ENCODE measurements at places on chromosomes 7 and 10.

DNA sequence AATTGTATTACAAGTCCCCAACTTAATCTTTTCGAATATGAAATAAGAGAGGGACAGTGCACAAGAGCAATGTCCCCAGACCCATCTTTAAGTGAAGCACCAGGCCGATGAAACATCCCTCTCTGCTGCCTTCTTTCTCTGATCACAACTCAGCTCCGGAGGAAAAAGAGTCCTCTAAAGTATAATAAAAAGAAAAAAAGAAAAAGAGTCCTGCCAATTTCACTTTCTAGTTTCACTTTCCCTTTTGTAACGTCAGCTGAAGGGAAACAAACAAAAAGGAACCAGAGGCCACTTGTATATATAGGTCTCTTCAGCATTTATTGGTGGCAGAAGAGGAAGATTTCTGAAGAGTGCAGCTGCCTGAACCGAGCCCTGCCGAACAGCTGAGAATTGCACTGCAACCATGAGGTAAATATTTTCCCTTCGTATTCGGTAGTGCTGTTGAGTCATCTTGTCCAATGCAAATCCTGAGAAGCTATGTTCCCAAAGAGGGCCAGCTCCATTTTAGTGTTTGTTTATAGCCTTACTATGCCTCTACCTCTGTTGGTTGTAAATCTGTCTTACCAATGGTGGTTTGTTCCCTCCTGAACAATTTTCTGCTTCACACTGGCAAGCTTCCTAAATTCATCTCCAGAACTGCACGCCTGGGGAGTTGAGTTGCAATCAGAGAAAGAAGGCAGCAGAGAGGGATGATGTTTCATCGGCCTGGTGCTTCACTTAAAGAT, at the start of gene IFIT2:
Gene IFIT2 (plus strand): TSS at position 326 of the 725 bp plus-strand sequence. CDS start 78 bp downstream, at position 404.
- DNase-seq, result peak; percentile 41

- DNase-seq, result no peak
These were observed 649.1 kb downstream of the TNS3 start for GRCh38 chr7:46932676-46933424.

- DNase-seq, result no peak
These were observed 179.8 kb downstream of the DYNC1I1 start for GRCh38 chr7:95951997-95952795.

GRCh38 chr7:158487631-158488151, 99.9 kb downstream of the PTPRN2 start:
- DNase-seq, result peak; percentile 66

- DNase-seq, result no peak
These were observed 491.8 kb upstream of the SEMA3A start for GRCh38 chr7:84686373-84686772.

GRCh38 chr7:68005992-68006391, 1009.4 kb downstream of the TYW1 start:
- no peak for DNase-seq

DNA sequence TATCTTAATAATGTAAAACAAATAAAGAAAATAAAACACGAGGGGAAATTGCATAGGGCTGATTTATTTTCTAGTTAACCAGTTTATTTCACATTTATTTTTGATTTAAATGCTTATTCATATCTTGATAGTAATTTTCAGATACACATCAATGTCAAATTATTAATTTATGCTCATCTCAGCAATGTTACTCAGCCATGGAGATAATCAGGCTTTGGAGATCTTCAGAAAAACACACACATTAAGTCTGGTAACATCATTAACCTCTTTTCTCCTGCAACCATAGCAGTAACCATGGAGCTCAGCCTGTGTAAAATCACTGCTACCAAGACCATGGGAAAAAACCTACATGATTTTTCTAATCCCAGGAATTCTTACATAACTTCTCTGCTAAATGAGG, 31.9 kb upstream of the TBX20 start:
- no peak for DNase-seq

- no peak for DNase-seq
These were observed 17.7 kb downstream of the FGFR2 start for GRCh38 chr10:121580276-121581116.

- DNase-seq, result no peak
These were observed 133.8 kb downstream of the PON1 start for GRCh38 chr7:95190515-95190914.

GRCh38 chr10:110724116-110724921, 80.2 kb downstream of the RBM20 start:
- DNase-seq, result no peak

DNA sequence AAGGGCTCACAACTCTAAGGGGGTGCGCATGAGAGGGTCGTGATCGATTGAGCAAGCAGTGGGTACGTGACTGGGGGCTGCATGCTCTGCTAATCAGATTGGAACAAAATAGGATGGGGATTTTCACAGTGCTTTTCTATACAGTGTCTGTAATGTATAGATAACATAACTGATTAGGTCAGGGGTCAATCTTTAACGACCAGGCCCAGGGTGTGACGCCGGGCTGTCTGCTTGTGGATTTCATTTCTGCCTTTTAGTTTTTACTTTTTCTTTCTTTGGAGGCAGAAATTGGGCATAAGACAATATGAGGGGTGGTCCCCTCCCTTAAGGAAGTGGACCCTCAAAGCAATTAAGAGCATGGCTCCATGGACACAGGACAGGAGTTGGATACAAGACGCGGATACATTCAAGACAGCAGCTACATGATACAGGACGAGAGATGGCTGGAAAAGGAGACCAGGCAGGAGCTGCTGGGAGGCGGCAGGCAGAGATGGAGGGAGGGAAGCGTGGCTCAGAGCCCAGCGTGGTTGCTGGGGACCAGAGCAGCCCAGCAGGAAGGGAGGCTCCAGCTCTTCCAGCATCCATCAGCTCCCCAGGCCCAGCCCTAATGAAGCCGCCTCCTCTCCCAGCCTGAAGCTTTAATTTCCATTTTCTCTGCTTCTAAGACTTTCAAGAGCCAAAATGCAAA, 31.6 kb downstream of the GSDME start:
- DNase-seq, result no peak

- no peak for DNase-seq
These were observed 102.1 kb downstream of the OSBPL3 start for GRCh38 chr7:24877790-24878311.

GRCh38 chr7:155289107-155289506, 8.6 kb upstream of the INSIG1 start:
- no peak for DNase-seq
